ENCODE measurements at places on chromosomes 1 and 21.

DNA sequence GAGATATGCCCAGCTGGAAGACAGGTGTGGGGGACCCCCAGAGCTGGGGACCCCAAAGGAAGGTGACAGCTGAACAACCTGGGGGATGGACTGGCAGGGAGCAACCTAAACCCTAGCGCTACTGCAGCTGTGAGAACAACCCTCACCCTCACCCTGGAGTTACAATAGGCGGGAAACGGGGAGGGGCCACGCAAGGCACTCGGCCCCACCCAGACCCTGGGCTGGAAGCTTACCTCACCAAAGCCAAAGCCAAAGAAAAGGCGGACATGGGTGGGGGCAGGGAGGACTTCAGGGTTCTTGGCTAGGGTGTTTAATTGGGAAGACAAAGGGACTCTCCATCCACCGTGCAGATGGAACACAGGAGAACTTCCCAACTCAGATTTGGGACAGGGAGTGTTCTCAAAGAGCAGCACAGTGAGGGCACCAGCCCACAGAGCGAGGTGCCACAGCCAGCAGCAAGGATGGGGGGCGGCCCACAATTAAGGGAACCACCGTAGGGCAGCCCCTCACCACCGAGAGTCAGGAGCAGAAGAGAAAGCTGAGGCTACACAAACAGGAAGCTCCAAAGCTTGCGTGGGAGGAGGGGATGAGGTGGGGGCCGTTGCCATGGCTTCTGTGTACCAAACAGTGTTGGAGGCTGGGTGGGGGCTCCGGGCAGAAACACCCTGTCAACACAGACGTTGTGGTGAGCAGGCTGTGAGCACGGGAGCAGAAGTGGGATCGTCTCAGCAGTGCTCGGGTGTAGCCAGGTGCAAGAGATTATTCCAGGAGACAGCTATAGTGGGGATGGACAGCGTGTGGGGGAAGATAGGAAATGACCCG lies 1.9 kb downstream of the TAGLN2 start:
- peak; percentile 92 for DNase-seq

- no peak for DNase-seq
These were observed 574.6 kb downstream of the SMYD3 start for GRCh38 chr1:245932302-245932972.

DNA sequence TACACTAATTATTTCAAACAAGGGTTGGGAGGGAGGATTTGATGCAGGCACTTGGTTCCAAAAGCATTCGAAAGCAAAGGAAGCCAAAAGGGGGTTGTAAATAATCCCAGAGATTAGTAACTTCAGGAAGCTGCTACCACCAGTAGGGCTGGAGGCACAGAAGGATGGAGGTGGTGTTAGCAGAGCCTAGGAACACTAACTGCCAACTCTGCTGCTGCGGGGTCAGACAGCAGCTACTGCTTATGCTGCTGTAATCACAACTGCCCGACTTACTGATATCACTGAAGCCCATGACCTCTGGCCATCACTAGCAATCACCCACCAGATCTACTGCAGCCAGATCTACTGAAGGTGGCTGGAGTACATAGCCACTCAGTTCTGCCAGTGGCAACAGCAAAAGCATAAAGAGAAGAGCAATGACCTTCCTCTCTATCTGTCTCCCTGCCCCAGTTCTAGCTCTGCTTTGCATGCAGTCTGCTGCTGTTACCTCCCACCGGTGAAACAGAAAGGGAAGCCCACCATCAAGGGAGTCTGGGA lies 408.5 kb downstream of the PLPP3 start:
- DNase-seq, result no peak

DNA sequence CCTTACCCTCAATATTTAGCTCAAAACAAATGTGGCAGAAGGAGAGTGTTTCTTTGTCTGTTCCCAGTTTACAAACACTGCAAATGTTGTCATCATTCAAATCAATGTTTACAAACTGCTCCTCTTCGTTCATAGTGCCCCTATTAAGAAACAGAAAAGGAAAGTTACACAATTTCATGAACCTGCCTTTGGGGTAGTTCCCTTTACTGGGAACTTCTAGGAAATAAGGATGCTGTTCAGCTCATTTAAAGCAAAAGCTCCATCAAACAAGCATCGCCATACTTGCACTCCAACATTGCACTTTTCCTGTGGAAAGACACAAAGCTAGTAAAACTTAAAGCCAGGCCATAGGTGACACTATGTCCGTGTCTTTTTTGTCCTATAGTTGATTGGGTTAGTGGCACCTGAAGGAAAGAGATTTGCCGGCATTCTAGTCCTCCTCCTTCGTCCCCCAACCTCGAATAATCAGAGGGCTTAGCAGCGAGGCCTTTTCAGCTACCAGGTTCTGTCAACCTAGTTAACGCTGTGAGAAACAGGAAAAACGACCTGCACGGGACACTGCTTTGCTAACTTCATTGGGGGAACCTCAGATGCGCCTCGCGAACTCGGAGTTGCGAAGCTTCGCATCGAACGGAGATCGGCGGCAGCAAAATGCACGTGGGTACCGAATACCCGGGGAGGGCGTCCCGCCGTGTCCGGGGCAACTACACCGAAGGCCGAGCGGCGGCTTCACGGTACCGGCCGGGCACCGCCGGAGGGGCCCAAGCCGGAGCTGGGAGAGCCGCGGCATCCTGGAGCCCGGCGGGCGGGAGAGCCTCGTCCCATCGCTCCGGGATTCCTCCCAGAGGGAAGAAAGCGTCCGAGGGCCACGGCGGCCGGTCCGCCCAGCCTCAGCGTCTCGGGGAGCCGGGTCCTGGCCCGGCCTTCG lies 706 bp downstream of the C21orf91 start:
- peak; percentile 17 for DNase-seq

GRCh38 chr1:15523104-15524020 lies 653 bp downstream of the CASP9 start:
- DNase-seq, result no peak

DNA sequence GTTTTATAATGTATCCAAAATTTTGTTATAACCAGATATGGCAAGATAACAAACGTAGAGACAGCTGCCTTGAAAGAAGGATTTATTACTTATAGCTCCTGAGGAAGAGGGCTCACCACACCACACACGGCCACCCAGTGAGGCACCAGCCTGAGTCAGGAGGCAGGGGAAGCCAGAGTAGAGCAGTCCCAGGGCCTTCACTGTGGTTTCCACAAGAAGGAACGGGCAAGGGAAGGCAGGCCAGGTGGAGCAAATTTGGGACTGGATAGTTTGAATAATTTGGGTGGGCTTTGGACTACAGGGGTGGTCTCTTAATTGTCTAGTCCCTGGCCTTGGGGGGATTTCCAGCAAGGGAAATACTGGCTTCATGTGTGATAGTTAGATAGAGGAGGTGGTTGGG lies 72.5 kb downstream of the RRAGC start:
- DNase-seq, result no peak

All from H54 (cell line).